ENCODE measurements at places on chromosomes 16 and 17. TPM values are rescaled to one million over a fixed set of nuclear protein-coding genes. Genes with fewer than 3 reads are reported as not detected.

ST6GALNAC1 gene
- 46.0 TPM for total RNA-seq

FLOT2 gene
- total RNA-seq = 171 TPM

PPP1R1B gene
- total RNA-seq = 29.7 TPM

DNA sequence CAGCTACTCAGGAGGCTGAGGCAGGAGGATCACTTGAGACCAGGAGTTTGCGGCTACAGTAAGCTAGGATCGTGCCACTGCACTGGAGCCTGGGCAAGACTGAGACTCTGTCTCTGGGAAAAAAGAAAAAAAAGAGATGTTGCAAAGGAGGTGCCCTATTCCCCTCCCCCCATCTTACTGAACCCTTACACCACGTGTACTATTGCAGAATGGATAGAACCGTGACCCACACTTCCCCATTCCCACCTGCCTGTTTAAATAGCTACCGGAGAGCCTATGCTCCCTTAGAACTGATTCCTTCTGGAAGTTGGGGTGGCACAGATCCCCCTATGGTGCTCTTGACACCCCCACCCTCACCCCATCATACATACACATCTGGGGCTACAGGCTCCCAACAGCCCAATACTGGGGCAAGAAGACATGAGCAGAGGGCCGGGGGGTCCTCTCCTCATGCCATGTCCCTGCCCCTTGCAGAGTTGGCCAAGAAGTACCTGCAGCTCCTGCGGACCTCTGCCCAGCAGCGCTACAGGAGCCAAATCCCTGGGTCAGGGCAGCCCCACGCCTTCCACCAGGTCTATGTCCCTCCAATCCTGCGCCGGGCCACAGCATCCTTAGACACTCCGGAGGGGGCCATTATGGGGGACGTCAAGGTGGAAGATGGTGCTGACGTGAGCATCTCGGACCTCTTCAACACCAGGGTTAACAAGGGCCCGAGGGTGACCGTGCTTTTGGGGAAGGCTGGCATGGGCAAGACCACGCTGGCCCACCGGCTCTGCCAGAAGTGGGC lies 35.7 kb downstream of the NLRC5 start:
- H3K4me3 ChIP-seq = no peak overlapping the region
- H3K27ac ChIP-seq = no peak overlapping the region
- H3K27me3 ChIP-seq = no peaks in the 10 kb centered on the region

DNA sequence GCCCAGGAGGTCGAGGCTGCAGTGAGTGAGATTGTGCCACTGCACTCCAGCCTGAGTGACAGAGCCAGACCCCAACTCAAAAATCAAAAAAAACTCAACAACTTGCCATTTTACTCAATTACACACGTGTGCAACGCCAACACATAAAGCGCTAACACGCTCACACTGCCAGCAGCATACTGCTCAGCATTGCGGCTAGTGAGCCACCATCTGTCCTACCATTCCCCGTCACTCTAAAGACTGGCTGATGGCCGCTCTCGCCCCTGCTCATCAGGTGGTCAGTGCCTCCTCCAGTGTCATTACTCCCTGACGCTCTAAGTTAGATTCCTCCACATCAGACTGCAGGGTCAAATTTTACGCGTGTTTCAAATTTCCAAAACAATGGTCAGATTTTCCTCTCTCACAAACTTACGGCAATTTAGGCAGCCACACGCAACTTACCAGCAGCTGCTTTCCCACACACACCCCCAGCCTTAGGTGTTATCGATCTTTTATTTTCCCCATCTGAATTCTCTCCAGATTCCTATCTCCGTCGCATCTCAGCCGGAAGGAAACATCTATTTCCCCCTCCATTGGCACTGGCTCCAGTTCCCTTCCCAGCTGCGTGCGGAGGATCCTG lies 240.8 kb downstream of the C16orf95 start:
- H3K4me3 ChIP-seq = no peak overlapping the region
- DNase-seq = no peak
- no peaks in the 10 kb centered on the region for H3K4me1 ChIP-seq
- H3K27me3 ChIP-seq = no peaks in the 10 kb centered on the region

DNA sequence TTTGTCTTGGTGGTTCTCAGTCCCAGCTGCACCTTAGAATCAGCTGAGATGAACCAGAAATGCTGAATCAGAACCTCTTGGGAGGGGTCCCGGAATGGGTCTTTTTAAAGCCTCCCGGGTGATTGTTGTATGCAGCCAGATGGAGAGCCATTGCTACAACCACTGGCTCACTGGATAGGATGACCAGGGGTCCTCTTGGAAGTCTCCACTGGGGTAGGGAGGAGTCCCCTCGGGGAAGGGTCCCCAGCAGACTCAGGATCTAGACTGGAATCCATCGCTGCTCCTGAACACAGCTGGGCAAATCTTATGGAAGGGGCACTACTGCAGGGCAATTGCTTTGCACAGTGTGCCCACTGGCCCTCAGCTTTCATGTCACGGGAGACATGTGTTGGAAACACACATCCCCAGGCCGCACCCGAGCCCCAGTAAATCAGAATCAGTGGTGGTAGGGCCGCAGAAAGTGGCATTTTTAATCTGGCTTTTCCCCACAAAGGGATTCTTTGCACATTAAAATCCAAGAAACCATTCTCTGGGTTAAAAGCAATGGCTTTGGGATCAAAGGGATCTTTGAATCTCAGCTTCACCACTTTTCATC lies 117.3 kb downstream of the IRX5 start:
- no peaks in the 10 kb centered on the region for H3K36me3 ChIP-seq
- H3K4me3 ChIP-seq = no peak overlapping the region
- no peaks in the 10 kb centered on the region for H3K27me3 ChIP-seq

DNA sequence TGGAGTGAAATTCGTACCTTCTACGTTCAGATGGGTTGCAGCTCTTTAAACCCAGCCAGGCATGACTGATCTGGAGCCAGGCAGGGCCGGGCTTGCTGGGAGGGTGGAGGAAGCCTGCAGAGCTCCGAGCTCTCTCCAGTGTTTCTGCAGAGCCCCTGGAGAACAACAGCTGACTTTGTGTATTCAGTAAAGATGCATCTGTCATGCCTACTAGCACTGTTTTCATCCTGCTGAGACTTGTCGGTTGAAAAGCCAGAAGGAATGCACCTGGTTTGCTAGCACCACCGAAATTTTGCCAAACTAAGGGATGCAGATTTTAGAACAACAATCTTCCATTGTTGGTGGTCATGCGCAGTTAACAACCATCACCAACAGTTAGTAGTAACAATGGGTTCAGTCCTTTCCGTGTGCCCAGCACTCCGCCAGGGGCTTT lies 22.4 kb upstream of the SCNN1B start:
- H3K27me3 ChIP-seq = no peaks in the 10 kb centered on the region
- H3K4me3 ChIP-seq = no peak overlapping the region
- H3K36me3 ChIP-seq = no peaks in the 10 kb centered on the region
- H3K27ac ChIP-seq = no peak overlapping the region
- H3K4me1 ChIP-seq = no peaks in the 10 kb centered on the region
- DNase-seq = no peak

DNA sequence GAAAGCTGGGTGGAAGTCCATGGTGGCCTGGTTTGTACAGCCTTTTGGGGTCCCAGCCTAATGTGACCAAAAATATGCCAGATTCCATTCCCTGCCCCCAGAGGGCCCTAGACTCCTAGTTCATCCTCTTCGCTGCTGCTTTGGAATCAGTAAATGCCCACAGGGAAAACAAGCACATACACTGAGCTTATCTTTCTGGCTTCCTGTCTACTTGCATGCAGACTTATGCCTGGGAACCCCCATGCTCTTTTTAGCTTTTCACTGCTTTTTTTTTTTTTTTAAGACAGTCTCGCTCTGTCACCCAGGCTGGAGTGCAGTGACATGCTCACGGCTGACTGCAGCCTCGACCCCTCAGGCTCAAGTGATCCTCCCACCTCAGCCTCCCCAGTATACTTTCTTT lies 6.2 kb upstream of the CD300LG start:
- H3K36me3 ChIP-seq = no peaks in the 10 kb centered on the region
- no peak overlapping the region for H3K4me3 ChIP-seq
- H3K27ac ChIP-seq = no peak overlapping the region

All from left lung (tissue), 14 donors.